Thoracic aorta endothelial cell (primary cell): ENCODE measurements at places on chromosomes 13 and 19. TPM values are rescaled to one million over a fixed set of nuclear protein-coding genes. Genes with fewer than 3 reads are reported as not detected.

Gene FAAP24
- 3.6 and 4.8 TPM in 2 replicates for total RNA-seq

Gene SIAH3
- total RNA-seq, result not detected in 2 replicates

Gene ADGRE2
- not detected in 2 replicates for total RNA-seq

Gene RBM26
- total RNA-seq, result 66.9 and 67.3 TPM in 2 replicates

Gene RFX1
- 3.2 and 6.5 TPM in 2 replicates for total RNA-seq

Gene MAG
- total RNA-seq, result 0.27 TPM in 1 of 2 replicates, not detected in the other

Gene TBXA2R
- 1.3 and 1.9 TPM in 2 replicates for total RNA-seq

Gene CNN1
- 0.13 TPM in 1 of 2 replicates, not detected in the other for total RNA-seq

Gene CLEC4G
- total RNA-seq, result not detected in 2 replicates

Gene FXYD3
- not detected in 2 replicates for total RNA-seq

Gene CYP4F2
- total RNA-seq, result not detected in 2 replicates

Gene ZNF615
- 7.6 and 8.9 TPM in 2 replicates for total RNA-seq

Gene PLVAP
- total RNA-seq, result 2.5 and 3.6 TPM in 2 replicates

Gene TNNI3
- total RNA-seq, result not detected in 2 replicates

Gene SIGLEC12
- not detected in 2 replicates for total RNA-seq

Gene LILRB3
- not detected in 2 replicates for total RNA-seq

Gene UBE2L5
- total RNA-seq, result not detected in 2 replicates

Gene OR7A5
- not detected in 2 replicates for total RNA-seq

Gene KISS1R
- total RNA-seq, result not detected in 2 replicates

Gene FCHO1
- total RNA-seq, result 0.93 and 1.7 TPM in 2 replicates

Gene NAPSA
- total RNA-seq, result not detected in 2 replicates

Gene KLK5
- not detected in 2 replicates for total RNA-seq

Gene DMKN
- not detected in 2 replicates for total RNA-seq
